ENCODE measurements at places on chromosomes 5 and 9.

DNA sequence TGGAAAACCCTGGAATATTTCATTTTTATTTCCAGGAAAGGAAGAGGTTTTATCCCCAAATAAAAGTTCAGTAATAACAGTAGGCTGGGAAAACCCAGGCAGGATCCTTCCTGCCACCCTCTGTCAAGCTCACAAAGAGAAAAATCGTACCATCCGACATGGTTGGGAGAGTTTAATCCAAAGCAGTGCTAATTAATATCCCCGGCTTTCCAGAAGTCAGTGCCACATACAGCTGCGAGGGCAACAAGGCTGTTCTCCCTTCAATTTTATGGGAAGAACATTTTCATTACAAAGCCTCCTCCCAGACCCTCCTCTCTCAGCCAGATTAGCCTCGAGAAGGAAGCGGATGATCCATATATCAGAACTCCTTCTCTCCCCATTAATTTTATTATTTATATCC, 95.5 kb downstream of the PAX5 start:
- DNase-seq: no peak

DNA sequence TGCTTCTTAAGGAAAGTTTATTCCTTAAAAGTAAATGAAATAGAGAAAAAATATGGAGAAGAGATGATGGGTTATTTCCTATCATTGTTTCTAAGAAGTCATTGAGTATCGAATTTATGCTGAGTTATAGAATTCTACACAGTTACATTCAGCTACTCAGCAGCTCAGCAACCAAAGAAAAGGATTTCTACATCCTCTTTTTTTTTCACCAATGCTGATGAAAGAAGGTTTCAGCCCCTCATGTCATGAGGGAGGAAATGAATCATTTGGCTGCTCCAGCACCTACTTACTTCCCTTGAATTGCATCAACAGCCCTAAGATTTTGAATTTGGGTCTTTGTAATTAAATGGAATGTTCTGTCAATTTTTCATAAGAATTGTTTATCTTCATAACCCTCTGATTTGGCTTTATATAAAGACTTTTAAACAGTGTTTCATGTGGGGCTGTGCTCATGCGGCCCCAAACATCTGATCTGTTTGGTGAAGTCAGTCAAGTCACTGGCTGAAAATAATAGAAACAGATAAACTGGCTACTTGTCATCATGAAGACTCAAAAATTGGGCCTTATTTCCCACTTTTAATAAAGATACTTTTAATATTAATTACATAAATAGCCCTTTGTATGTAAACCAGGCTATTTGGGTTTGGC, 18.5 kb upstream of the SNX2 start:
- no peak for DNase-seq

- DNase-seq: no peak
These were observed 558.8 kb downstream of the NR2F1-AS1 start for GRCh38 chr5:93022211-93022610.

- no peak for DNase-seq
These were observed 171.5 kb upstream of the GNA14 start for GRCh38 chr9:77819657-77820056.

GRCh38 chr5:150515446-150515845, 7.5 kb downstream of the NDST1 start:
- DNase-seq: no peak

GRCh38 chr5:154782326-154782725, 27.1 kb downstream of the LARP1 start:
- no peak for DNase-seq

DNA sequence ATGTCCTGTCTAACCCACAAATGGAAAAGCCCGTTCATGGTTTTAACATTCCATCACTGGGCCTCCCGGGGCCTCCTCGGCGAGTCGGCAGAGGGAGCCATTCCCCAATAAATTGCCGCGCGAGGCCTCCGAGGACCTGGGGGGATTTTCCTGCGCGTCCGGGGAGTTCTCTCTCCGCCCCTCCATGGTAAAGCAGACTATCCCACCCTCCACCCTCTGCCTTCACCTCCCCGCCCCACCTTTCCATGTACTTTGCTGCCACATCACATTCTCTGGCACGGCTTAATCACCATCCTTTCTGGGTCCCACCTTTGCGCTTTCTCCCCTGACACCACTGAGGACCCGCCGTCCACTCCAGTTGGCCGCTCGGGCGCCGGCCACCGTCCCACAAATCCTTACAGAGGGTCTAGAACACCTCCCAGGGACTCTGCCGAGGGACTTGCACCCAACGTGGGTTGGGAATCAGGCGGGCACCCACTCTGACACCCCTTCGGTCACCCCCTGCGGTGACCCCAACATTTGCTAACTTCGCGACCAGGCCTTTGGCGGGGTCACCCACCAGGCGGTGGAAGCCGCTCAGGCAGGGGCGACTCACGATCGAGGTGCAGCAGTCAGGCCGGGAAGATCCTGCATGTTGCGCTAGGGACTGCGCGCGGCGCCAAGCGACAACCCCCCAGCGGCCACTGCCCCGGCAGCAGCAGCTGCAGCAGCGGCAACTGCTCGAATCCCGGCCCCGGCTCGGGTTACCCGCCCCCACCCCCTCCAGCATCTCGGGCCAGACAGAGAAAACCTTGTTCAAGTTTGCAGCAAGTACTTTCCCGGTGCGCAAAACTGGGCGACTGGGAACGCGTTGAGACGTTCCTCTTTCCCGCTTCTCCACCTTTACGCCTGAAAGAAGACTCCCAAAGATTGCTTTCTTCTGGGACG, at the start of gene MEGF10:
Gene MEGF10 (plus strand): TSS at position 778 of the 927 bp plus-strand sequence. CDS start 40,513 bp downstream, outside the sequence.
- DNase-seq: peak; percentile 14

GRCh38 chr5:149852641-149853330, 91.8 kb downstream of the PDE6A start:
- peak; percentile 50 for DNase-seq

DNA sequence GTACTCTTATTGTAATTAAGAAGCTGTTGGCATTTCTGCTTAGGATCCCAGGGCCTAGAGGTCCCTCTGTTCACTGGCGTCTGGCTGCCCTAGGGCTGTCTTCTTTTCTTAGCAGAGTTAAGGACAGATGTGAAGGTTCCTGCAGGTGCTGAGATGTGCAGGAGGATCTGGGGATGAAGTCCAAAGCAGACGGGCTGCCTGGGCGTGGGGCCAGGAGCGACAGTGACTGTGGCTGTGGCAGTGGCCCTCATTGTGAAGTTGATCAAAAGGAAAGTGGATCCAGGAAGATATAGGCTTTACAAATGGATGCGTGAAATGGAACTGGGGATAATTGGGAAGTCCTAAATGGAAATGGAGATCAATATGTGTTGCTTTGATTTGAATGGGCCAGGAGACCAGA, 19.1 kb upstream of the SH3PXD2B start:
- no peak for DNase-seq

DNA sequence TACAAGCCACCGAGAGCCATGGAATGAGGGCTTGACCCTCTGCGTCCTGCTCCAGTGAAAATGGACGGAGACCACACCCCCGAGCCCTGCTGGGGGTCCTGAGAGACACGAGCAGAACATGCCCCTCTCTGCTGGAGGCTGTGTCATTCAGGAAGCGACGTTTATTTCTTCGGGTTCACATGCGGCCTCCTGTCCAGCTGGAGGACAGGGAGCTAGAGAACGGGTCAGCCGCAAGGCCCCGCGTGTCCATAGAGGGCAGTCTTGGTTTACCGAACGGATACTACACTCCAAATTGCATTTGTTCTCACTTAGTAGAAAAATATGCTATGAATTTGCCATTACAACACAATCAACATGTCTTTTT, 36.1 kb downstream of the MRPL36 start:
- DNase-seq: no peak

DNA sequence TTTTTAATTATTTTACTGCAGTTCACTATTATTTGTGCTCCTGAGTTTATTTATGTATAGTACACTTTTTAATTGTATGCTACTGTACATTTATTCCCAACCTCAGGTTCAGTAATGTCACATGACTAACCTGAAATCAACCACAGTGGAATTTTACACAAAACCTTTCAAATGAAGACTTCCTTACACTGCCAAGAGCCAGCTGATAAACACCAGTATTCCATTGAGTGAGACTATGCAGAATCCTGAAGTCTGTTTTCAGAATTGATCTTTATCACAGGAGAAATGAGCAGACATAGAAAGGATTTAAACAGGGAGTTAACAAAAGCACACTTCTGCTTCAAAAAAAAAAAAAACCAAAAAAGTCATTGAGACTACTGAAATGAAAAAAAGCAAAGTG, 219.5 kb downstream of the PRR16 start:
- no peak for DNase-seq

Data from NCI-H2227 treated with DMSO at 0.1 percent for 48 hours (cell line).